A172 (cell line): ENCODE measurements at places on chromosomes 12 and 14. TPM values are rescaled to one million over a fixed set of nuclear protein-coding genes. Genes with fewer than 3 reads are reported as not detected.

Gene RIMBP2
- total RNA-seq, result not detected in 2 replicates

Gene METTL17
- 55.4 and 71.8 TPM in 2 replicates for total RNA-seq

Gene IFNG-AS1
- total RNA-seq, result not detected in 2 replicates

Gene FLVCR2
- total RNA-seq, result 0.59 and 0.65 TPM in 2 replicates

Gene CATSPERB
- not detected in 2 replicates for total RNA-seq

Gene CNIH1
- 90.4 and 106 TPM in 2 replicates for total RNA-seq

Gene IRAK3
- not detected in 2 replicates for total RNA-seq

Gene DHRS2
- 2.4 and 3.4 TPM in 2 replicates for total RNA-seq

Gene PLEK2
- 0.69 and 4.1 TPM in 2 replicates for total RNA-seq

Gene KCNJ8
- not detected in 2 replicates for total RNA-seq

Gene INSM2
- total RNA-seq, result 0.10 and 0.17 TPM in 2 replicates

Gene LRR1
- 48.7 and 53.1 TPM in 2 replicates for total RNA-seq

Gene KRT6A
- total RNA-seq, result not detected in 2 replicates

Gene DLK1
- not detected in 2 replicates for total RNA-seq

Gene KCNH5
- total RNA-seq, result 0.38 TPM in 1 of 2 replicates, not detected in the other

Gene PTPRB
- 2.3 and 3.5 TPM in 2 replicates for total RNA-seq

Gene NOC4L
- 15.2 and 23.2 TPM in 2 replicates for total RNA-seq

Gene MYO1H
- total RNA-seq, result not detected in 2 replicates

Gene ISCA2
- 13.3 and 18.1 TPM in 2 replicates for total RNA-seq

Gene RNF31
- total RNA-seq, result 30.6 and 32.1 TPM in 2 replicates

Gene SIX4
- total RNA-seq, result 6.5 and 7.5 TPM in 2 replicates
